Breast epithelium (tissue), 4 donors: ENCODE measurements at places on chromosomes 2 and 18. TPM values are rescaled to one million over a fixed set of nuclear protein-coding genes. Genes with fewer than 3 reads are reported as not detected.

GRCh38 chr2:127508631-127509034 is 17.7 kb downstream of the IWS1 start:
- no peak for DNase-seq
- no peaks in the 10 kb centered on the region for H3K27me3 ChIP-seq
- H3K4me1 ChIP-seq, result peaks cover 7% of the 10 kb centered on the region

DNA sequence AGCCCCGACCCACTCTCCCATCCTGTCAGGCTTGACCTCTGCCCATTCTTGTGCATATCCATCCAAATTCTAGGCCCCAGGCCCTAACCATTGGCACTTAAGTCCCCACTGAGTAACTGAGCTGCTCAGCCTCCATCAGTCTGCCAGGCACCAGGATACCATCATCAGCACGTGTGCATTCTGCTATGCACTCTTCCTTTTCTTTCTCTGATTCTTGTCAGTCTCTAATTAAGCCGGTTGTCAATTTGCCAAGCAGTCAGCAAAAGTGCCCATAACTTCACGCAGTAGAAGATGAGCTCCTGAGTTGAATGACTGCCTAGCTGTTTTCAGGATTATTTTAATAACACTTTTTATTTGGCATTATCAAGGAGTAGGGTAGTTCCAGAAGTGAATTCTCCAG is 107.2 kb downstream of the FEZ2 start:
- H3K4me3 ChIP-seq, result no peak overlapping the region
- H3K4me1 ChIP-seq, result peaks cover 9% of the 10 kb centered on the region
- H3K27ac ChIP-seq, result peak overlapping the region; percentile 15
- H3K27me3 ChIP-seq, result no peaks in the 10 kb centered on the region

DNA sequence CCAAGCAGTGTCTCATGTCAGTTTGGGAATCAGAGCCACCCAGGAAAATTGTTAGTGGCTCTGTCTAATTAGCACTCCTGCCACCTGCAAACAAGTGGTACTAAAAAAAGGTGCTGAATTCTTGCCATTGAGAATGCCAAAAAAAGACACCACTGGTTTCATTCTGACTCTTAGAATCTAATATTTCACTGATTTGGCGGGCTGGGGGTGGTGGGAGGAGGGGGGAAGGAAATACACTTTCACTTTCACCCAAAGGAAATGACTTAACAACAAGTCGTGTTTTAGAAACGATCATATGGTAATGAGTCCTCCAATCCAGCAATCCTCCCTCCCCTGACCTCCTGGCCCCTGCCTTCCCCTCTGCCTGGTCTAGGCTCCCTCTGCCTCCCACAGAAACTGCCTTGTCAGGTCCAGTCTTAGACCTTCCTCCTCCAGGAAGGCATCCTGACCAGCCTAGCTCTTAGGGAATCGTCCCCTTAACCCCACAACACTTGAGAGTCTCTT is 4.4 kb upstream of the KLHL29 start:
- H3K4me1 ChIP-seq, result no peaks in the 10 kb centered on the region
- H3K27ac ChIP-seq, result no peak overlapping the region
- DNase-seq, result no peak
- H3K36me3 ChIP-seq, result no peaks in the 10 kb centered on the region

DNA sequence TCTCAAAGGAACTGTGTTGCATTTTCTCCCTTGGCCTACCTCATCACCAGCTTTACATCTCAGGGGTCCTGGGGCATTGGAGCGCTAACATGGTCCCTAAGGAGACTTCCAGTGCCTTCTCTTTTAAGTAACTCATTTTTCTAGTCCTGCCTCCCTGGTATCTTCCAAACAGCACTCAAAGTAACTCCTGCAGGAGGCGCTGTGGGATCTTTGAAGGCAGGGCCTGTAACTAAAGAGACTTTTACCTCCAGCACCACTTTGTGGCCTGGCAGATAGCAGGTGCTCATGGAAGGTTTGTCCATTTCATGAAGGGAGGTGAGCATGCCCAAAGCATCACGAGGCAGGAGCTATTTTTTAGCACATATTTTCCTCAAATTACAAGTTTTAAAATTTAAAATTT is 411.0 kb upstream of the GYPC start:
- no peaks in the 10 kb centered on the region for H3K36me3 ChIP-seq
- no peak overlapping the region for H3K4me3 ChIP-seq
- H3K4me1 ChIP-seq, result no peaks in the 10 kb centered on the region
- no peaks in the 10 kb centered on the region for H3K27me3 ChIP-seq
- no peak overlapping the region for H3K27ac ChIP-seq

GRCh38 chr18:5214583-5215351 is 17.7 kb upstream of the AKAIN1 start:
- no peaks in the 10 kb centered on the region for H3K4me1 ChIP-seq
- DNase-seq, result no peak

DNA sequence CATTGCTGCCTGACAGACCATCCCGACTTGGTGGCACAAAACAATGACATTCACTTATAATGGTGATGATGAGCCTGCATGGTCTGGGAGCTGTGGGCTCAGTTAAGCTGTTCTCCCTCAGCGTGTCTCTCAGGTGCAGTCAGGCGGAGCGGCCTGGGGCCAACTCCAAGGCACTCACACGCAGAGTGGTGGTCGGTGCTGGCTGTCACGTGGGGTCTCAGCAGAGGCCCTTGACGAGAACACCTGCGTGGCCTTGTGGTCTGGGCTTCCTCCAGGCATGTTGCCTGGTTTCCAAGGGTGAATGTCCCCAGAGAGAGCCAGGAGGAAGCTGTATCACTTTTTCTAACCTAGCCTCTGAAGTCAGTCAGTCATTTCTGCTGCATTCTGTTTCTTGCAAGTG is 29.8 kb downstream of the ARMC9 start:
- DNase-seq, result no peak
- H3K27ac ChIP-seq, result no peak overlapping the region
- no peak overlapping the region for H3K4me3 ChIP-seq
- no peaks in the 10 kb centered on the region for H3K4me1 ChIP-seq
- H3K36me3 ChIP-seq, result no peaks in the 10 kb centered on the region
- H3K27me3 ChIP-seq, result no peaks in the 10 kb centered on the region

GRCh38 chr2:88751768-88752167 is 60.3 kb downstream of the RPIA start:
- no peaks in the 10 kb centered on the region for H3K4me1 ChIP-seq
- H3K27me3 ChIP-seq, result no peaks in the 10 kb centered on the region
- H3K36me3 ChIP-seq, result no peaks in the 10 kb centered on the region
- DNase-seq, result no peak
- no peak overlapping the region for H3K27ac ChIP-seq

- no peaks in the 10 kb centered on the region for H3K36me3 ChIP-seq
- DNase-seq, result no peak
- no peaks in the 10 kb centered on the region for H3K27me3 ChIP-seq
- H3K4me3 ChIP-seq, result no peak overlapping the region
- H3K4me1 ChIP-seq, result no peaks in the 10 kb centered on the region
- H3K27ac ChIP-seq, result no peak overlapping the region
These were observed 152.5 kb upstream of the ACKR3 start for GRCh38 chr2:236417150-236417549.

OTX1 gene
- total RNA-seq, result not detected

KRTCAP3 gene
- total RNA-seq, result 3.8 TPM
